ENCODE measurements at places on chromosomes 7 and 10.
A peak's percentile ranks its signal among the peaks of the same experiment; 100 is the strongest.

- DNase-seq, result peak; percentile 57
Observed at GRCh38 chr10:102645388-102645740, 1.1 kb downstream of the TRIM8 start.

GRCh38 chr10:77577666-77578229, 59.9 kb downstream of the KCNMA1 start:
- DNase-seq, result no peak

DNA sequence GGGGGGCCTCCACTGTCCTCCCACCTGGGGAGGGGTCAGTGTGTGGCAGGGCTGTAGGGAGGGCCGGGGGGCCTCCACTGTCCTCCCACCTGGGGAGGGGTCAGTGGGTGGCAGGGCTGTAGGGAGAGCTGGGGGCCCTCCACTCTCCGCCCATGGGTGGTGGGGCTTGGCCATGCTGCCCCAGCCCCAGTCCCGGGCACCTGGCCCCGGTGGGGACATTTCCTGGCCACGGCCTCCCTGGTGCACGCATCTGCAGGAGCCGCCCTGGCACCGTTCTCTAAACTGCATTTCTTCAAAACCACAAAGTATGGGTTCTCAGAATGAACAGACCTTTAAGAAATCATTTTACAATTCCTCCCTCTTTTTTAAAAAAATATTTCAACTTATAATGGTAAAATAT, 89.3 kb upstream of the PDGFA start:
- peak; percentile 52 for DNase-seq

- DNase-seq, result no peak
Observed at GRCh38 chr10:96325719-96326373, 21.6 kb downstream of the DNTT start.

GRCh38 chr10:86371116-86371515, 4.5 kb upstream of the GRID1 start:
- no peak for DNase-seq

- DNase-seq, result no peak
Observed at GRCh38 chr7:17556247-17556956, 257.9 kb downstream of the AHR start.

GRCh38 chr7:2904202-2904601, 60.1 kb upstream of the GNA12 start:
- DNase-seq, result no peak

DNA sequence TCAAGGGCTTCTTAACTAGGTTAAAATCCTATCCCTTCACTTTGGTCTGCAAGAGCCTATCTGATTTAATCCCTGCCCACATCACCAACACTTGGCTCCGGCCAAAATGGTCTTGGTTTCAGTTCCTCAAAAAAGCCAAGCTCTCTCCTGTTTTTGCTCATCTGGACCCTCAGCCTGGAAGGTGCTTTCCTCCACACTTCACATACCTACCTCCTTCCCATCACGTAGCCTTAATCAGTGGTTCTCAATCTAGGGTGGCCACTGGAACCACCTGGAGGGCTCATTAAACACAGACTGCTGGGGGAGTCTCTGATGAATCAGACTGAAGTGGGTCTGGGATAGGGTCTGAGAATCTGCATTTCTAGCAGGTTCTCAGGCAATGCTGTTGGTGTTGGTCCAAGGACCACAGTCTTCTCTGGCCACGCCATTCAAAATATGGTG, 227.0 kb upstream of the AOAH start:
- DNase-seq, result no peak

GRCh38 chr10:62239994-62240393, 28.6 kb downstream of the RTKN2 start:
- no peak for DNase-seq

DNA sequence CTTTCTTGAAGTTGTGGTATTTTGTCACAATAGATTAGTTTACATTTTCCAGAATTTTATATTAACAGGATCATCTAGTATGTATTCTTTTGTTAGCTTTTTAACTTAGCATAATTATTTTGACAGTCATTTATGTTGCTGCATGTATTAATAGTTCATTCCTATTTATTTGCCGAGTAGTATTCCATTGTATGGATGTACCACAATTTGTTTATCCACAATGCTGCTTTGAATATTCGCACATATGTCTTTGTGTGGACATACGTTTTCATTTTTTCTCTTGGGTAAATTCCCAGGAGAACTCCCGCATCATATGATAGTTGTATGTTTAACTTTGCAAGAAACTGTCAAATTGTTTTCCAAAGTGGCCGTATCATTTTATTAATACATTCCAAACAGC, 115.7 kb downstream of the CPEB3 start:
- DNase-seq, result no peak

DNA sequence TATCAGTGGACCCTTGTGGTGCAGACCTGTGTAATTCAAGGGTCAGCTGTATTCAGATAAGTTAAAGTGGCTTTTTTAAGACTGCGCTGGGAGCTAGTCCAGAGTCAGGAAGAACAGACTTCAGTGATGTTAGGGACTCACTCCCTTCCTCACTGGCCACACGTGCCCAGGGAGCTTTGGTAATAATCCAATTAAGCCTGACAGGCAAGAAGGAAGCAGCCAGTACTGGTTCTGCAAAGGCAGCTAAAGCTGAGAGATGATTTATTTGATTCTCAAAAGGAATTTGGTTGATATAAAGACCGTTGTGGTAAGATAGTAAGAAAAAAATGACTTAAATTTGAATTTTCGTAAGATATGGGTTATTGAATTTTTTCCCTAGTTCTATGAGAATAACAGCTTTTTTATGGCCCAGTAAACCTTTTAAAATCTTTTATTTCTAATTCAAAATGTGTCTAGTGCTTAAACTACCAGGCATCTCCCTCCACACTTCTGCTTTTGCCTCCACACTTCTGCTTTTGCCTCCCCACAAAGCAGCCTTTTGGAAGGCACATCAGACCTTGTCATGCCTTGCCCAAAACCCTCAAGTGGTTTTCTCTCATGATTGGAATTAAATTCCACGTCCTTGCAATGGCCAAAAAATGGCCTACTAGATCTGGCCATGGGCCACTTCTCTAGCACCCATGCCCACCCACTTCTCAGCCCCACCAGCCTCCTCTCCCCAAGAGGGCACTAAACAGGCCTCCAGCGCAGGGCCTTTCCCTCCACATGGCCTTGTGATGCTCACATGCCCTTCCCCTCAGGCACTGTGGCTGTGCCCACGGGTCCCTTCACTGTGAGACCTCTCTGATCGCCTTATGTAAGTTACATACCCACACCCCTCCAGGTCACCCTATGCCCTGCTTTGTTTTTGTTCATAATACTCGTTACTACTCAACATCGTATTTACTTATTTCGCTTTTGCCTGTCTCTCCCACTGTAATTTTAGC, 92.5 kb downstream of the POU6F2 start:
- DNase-seq, result no peak

DNA sequence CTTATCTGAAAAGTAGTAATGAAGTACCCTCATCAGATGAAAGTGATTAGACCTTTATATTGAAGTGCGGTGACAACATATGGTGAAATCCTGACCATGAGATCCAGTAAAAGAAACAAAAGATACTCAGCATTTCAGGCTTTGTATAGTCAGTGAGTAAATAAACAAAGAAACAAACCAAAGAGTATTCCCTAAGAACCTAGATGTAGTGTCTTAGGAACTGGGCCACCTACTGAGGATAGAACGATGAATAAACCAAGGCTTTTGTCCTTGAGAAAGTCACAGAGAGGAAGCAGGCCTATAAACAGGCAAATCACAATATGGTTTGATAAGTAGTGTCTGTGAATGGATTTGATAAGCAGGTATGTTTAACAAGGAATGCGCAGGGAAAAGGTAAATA, 46.2 kb downstream of the ZNF277 start:
- DNase-seq, result no peak
